ENCODE measurements at places on chromosomes 11 and 22.

GRCh38 chr22:40057652-40058051 is 62.9 kb downstream of the FAM83F start:
- no peak for DNase-seq

- no peak for DNase-seq
Observed at GRCh38 chr11:34558211-34558610, 44.6 kb upstream of the ELF5 start.

- DNase-seq: no peak
Observed at GRCh38 chr11:27610280-27610679, 90.0 kb downstream of the BDNF start.

DNA sequence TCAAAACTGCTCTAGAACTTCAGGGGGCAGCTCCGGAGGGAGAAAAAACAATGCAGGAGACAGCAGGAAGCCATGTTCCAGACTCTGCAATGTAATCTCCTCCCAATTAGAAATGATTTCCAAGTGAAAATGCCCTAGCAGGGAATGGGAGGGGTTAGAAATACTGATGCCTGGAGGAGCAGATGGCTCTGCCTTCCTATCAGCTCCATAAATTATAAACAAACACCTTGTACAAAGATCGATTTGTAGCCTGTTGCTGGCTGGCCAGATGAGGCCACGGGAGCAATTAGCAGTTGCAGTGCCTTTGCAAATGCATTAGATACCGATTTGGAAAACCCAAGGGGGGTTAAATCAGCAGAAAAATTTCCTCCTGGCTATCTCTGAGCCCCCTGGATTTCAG is 46.6 kb upstream of the CHRM4 start:
- no peak for DNase-seq

DNA sequence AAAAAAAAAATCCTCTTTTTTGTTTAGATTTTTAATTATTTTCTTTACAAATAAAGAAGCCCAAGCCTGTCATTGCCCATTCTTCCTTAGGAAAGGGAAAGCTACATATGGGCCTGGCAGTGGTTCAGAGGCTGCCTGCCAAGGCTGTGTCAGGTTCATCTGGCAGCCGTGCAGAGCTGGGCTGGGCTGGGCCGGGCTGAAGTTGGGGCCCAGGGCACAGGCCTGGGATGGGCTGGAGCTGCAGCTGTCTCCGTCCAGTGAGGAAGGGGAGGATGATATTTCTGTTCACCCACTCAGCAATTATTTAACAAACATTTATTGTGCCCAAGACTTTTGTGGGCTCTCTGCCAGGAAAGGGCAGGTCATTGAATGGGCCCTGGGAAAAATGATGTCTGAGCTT is 4.6 kb downstream of the PRR5L start:
- no peak for DNase-seq

- no peak for DNase-seq
Observed at GRCh38 chr22:18095101-18095805, 15.4 kb upstream of the TUBA8 start.

- DNase-seq: no peak
Observed at GRCh38 chr11:87425943-87426342, 388.2 kb downstream of the TMEM135 start.

GRCh38 chr11:105774899-105775298 is 165.0 kb downstream of the GRIA4 start:
- no peak for DNase-seq

- no peak for DNase-seq
Observed at GRCh38 chr11:27040302-27041115, at the start of gene BBOX1. BBOX1 (plus strand) TSS chr11:27040815; CDS start chr11:27055431, 14,616 bp downstream.

DNA sequence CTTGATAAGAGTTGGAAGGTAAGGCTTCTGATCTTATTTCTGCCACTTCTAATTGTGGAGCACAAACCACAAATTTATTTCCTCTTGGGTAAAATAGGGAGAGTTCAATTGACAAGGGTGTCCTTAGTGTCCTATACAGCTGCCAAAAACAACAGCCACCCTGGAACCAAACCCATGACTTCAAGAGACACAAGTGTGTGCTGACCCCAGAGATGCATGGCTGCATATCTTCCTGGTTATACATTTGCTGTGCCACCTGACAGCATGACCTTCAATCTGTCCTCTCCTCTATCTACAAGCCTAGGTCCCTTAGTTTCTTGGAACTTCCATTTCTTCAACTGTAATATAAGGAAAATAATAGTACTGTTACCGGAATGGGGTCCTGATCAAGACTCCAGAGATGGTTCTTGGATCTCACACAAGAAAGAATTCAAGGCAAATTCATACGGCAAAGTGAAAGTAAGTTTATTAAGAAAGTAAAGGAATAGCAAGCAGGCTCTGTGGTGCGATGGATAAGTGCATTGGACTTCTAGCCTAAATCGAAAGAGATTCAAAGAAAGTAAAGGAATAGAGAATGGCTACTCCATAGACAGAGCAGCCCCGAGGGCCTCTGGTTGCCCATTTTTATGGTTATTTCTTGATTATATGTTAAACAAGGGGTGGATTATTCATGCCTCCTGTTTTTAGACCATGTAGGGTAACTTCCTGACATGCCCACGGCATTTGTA is 15.5 kb upstream of the TMEM123 start:
- DNase-seq: no peak

DNA sequence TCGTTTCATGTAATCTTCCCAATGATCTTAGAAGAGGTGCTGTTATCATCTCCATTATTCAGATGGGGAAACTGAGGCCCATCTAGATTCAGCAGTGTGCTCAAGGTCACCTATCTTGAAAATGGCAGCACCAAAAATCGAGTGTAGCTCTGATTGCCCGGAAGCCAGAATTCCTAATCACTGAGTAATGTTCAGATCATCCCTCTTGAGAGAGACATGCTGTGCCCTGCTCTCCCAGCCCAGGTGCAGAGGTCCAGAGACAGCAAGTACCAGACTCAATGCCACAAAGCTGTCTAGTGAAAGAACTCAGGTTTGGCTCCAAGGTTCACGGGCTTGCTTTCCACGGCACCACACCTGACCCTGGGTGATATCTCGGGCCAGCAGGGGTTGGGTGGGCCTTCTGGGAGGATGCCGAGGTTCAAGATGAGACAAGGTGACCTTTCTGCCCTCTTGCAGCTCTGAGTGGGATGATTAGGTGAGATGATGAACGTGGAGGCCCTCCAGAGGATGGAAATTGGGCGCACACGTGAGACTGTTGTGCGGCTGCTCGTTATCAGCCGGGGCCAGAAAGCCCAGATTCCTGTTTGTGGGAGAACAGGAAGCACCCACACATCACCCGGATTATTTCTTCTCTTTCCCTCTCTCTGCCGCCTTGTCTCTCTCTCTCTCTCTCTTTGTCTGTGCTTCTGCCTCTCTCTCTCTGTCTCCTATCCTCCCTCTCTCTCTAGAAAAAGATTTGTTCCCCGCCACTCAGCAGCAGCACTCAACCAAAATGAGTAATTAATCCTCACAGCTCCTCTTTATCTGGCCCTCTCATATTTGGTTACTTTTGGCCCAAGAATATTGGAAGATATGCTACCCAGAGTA is 19.0 kb upstream of the RASD2 start:
- no peak for DNase-seq

DNA sequence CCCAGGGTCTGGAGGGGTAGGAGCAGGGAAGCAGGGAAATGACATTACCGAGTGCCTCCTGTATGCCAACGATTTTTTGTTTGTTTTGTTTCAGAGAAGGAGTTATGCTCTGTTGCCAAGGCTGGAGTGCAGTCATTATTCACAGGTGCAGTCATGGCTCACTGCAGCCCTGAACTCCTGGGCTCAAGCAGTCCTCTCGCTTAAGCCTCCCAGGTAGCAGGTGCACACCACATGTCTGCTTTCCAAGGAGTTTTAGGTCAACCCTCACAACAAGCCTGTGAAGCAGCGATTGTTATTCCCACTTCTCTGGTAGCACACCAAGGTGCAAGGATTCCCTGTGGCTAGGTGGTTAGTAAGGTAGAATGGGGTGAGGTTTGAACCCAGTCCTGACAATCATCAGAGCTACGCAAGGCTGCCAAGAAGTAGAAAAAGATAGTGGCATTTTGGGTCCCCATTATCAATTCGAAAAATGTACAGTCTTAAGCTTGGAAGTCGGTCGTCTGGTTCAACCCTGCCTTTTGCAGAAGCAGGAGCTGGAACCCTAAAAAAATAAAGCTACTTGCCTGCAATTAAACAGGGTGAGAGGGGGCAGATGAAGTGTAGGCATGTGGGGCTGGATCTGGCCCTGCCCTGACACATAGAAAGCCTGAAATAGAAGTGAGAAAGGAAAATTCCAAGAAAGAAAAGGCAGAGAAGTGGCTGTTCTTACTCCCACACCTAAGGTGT is 9.1 kb downstream of the UCP3 start:
- DNase-seq: no peak

GRCh38 chr11:64028398-64029115 is 7.2 kb upstream of the FLRT1 start:
- no peak for DNase-seq

DNA sequence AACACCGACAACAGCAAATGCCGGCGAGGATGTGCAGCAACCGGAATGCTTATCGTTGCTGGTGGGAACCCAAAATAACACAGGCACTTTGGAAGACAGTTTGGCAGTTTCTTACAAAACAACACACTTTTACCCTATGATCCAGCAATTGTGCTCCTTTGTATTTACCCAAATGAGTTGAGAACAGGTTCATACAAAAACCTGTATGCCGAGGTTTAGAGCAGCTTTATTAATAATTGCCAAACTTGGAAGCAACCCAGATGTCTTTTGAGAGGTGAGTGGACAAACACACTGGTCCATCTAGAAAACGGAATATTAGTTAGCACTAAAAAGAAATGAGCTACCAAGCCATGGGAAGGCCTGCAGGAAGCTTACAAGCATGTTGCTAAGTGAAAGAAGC is 118.9 kb downstream of the CTTN start:
- no peak for DNase-seq

DNA sequence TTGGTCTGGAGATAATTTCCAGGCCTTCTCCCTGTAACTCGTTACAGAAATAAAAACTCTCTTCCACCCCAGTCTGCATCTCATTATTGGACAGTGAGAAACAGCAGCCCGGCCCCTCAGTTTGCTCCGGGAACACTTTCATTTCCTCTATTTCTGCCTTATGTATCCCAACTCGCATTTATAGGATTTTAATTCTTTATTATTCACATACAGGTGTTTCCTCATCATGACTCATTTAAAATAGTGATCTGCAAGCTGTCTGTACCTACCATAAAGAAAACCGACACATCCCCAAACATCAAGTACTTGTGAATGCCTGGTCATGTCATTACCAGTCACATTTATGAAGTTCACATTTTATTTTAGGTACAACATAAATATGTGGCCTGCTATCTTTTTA is 42.8 kb downstream of the PIWIL3 start:
- DNase-seq: no peak

GRCh38 chr11:76120513-76121101 is 85.7 kb downstream of the WNT11 start:
- DNase-seq: no peak

GRCh38 chr11:132782102-132782501 is 750.2 kb downstream of the OPCML start:
- DNase-seq: no peak

DNA sequence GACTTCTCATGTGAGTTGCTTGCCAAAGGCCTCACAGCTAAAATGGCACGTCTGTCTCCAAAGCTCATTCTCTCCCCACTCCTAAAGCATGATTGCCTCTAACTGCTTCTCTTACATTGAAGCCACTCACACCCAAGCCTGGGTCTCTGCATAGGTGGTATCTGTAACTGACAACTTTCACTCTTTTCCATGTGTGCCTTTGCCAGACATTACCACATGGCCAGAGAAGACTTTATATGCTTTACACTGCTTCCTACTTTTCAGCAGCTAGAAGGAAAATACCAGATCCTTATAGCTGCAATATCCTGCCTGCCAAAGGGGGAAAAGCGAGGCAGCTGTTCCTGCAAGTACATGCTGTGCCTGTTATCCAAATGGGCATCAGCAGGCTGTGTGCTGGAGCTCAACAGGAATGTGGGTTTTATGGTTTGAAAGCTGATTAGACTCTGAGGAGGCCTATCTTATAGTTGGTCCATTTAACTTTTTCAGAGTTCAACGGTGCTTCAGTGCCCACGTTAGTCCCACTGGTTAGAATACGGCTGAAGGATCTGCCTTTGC is 547.1 kb downstream of the RAB38 start:
- DNase-seq: no peak

GRCh38 chr11:117839380-117839881 is 14.9 kb upstream of the FXYD2 start:
- DNase-seq: no peak

DNA sequence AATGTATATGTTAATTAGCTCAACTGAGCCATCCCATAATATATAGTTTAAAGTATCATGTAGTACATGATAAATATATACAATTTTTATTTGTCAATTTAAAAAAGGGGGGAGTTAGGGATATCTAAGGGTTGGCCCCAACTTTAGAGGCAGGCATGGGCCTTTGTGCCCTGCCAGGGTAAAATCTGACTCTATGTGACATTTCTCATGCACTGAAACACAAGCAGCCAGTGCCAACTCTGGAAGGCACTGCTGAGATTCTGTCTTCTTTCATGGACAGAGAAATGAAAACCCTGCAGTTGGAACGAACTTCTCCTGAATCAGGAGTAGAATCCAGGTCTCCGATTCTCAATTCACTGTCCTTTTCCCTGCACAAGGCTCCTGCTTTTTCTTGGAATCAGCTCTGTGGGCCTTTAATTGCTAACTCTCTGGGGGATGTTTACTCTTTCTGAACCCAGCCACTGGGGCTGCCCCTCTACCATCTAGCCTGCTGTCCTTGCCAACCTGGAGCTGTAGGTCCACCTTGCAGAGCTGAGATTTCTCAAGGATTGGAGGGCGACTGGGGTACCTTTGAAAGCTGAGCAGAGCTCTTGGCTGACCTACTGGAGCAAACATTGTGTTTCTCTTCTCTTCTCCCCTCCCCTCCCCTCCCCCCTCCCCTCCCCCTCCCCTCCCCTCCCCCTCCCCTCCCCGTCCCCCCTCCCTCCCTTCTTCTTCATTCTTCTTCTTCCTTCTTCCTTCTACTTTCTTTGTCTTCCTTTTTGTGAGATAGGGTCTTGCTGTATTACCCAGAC is 26.7 kb downstream of the SLC5A1 start:
- no peak for DNase-seq

DNA sequence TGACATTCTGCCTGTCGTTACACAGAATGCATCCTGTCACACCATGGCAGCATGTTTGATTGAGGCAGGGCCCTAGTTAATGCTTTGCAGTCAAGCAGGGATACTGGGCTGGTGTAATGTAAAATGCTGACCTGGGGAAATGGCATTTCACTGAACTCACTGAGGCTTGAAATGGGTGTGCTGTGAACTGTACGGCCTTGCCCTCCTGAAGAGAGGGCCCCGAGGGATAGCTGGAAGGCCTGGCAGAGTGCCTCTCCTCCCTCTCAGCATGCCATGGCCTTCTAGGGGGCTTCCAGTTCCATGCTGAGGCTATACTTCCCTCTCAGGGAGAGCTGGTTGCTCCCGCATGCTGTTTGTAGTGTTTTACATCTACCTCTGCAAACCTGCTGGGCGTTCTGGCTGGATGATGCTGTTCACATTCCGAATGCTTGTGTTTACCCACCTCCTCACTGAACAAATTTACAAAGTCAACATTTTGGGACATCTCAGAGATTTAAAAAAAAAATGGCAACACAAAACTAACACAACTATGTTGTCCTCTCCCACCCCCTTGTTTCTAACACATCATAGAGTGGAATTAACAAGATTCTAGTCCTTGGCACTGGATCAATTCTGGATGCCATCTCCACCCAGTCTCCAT is 416.7 kb upstream of the CADM1 start:
- DNase-seq: no peak

All from activated naive CD4-positive, alpha-beta T cell (primary cell).